ENCODE measurements at places on chromosomes 12 and 14.
A peak's percentile ranks its signal among the peaks of the same experiment; 100 is the strongest.

- DNase-seq = no peak
These were observed 181.2 kb downstream of the TMTC2 start for GRCh38 chr12:82867762-82868500.

DNA sequence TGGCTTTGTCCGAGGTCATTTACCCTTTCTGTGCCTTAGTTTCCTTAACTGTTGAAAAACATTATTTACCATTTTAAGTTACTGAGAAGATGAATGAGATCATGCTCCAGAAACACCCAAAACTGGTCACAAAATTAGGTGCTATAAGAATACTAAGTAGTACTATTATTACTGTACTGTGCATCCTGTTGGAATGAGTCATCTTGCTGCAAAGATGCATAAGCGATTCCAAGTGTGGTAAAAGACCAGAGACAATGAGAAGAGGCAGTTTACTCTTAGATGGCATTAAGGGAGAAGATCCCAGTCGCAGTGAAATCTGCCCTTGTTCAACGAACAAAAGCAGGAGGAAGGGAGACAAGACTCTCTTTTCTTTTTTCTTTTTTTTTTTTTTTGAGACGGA, 4.2 kb upstream of the PLEKHA5 start:
- no peak for DNase-seq

GRCh38 chr12:71333418-71333817, 106.2 kb upstream of the LGR5 start:
- no peak for DNase-seq

GRCh38 chr14:41490323-41490722, 116.4 kb upstream of the LRFN5 start:
- DNase-seq = no peak

GRCh38 chr12:1001507-1001906, 10.5 kb downstream of the ERC1 start:
- DNase-seq = no peak

DNA sequence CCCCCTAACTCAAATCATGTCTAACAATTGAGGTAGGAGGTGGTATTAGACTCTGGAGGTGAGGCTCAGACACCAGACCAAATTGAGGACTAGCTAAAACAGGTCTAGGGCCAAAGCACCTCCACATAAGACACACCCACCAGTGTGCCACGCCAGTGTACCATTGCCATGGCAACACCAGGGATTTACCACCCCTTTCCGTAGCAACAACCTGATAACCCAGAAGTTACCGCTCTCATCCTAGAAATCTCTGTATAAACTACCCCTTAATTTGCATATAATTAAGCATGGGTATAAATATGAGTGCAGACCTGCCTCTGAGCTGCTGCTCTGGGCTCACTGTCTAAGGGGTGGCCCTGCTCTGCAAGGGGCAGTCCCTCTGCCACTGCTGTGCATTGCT, 57.4 kb upstream of the PPP2R5C start:
- no peak for DNase-seq

- no peak for DNase-seq
These were observed 58.5 kb downstream of the CAPS2 start for GRCh38 chr12:75271576-75271975.

DNA sequence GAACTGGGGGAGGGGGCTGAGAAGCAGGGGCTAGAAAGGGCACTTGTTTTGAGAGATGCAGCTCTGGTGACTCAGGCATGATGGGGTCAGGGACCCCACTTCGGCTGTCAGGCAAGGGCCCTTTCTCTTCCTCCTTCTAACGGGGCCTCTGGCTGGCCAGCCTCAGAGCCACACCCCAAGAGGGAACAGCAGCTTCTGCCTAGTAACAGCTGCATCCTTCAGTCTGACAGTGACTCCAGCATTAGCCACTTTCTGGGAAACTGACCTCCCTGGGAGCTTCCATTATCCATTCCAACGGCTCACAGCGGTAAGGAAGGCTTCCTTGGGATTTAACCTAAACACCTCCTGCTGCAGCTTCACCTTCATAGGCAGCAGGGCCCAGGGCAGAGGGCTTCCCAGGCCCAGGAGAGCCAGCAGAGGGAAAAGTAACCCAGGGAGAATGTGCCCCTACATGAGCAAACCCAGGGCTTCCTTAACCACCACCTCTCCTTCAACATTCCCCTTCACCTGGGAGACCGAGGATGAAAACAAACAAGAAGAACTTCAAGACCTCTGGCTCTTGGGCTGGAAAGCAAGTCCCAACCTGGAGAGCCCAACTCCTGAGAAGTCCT, 2.7 kb downstream of the NCKAP5L start:
- no peak for DNase-seq

DNA sequence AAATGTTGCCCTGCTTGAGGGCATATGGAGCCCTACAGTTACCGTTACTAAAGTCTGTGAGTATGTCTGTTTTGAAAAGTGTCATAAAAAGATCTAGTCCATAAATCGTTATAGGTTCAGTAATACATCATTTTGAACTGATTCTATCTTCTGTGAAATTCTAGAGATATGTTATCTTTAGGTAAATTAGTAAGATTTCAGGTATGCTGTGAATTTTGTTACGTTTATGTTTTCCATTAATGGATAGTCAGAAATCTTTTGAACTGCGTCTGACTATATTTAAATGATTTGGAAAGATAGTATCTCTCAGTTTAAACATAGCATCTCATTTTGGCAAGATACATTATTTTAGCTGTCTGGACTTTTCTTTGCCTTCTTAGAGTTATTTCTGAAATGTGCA, 8.3 kb downstream of the ALG10 start:
- no peak for DNase-seq

GRCh38 chr12:58310368-58310767, 369.0 kb downstream of the ATP23 start:
- no peak for DNase-seq

- DNase-seq = no peak
These were observed 141.2 kb upstream of the NOS1 start for GRCh38 chr12:117502633-117503032.

- DNase-seq = peak; percentile 62
These were observed 10.5 kb downstream of the ARHGEF25 start for GRCh38 chr12:57621497-57622292.

GRCh38 chr14:93591506-93591905, 160.8 kb downstream of the UNC79 start:
- DNase-seq = no peak

DNA sequence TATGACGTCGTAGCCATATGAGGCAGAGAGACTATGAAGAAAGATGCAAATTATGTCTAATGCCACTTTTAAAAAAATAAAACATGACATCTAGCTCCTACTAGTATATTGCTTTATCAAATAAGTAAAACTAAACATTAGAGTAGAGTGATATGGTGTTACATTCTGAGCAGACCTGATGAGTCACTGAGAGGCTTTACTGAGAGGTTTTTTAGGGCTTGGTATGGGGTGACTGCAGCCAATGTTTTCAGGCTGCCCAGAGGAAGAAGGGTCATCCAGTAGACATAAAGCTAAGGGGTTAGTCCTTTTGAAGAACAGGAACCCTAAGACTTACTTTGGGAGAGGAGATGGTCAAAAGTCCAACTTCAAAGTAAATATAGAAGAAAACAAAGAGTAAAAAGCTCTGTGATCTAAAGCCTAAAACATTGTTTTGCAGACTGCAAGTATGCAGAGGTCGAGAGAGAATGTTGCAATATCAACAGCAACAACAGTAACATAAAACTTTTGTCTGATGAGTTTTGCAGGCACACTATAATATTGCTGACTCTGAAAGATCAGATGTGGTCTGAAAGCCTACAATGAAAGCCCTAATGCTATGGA, 774.7 kb downstream of the TMTC2 start:
- DNase-seq = no peak

- DNase-seq = no peak
These were observed 322.7 kb upstream of the RTL1 start for GRCh38 chr14:101226265-101226602.

- no peak for DNase-seq
These were observed 188.5 kb upstream of the TMEM132C start for GRCh38 chr12:128078301-128078971.

GRCh38 chr12:6080149-6081045, 44.1 kb downstream of the VWF start:
- DNase-seq = no peak
